NCI-H1092 treated with DMSO at 0.1 percent for 48 hours (cell line): ENCODE measurements at places on chromosomes 2 and 18.

DNA sequence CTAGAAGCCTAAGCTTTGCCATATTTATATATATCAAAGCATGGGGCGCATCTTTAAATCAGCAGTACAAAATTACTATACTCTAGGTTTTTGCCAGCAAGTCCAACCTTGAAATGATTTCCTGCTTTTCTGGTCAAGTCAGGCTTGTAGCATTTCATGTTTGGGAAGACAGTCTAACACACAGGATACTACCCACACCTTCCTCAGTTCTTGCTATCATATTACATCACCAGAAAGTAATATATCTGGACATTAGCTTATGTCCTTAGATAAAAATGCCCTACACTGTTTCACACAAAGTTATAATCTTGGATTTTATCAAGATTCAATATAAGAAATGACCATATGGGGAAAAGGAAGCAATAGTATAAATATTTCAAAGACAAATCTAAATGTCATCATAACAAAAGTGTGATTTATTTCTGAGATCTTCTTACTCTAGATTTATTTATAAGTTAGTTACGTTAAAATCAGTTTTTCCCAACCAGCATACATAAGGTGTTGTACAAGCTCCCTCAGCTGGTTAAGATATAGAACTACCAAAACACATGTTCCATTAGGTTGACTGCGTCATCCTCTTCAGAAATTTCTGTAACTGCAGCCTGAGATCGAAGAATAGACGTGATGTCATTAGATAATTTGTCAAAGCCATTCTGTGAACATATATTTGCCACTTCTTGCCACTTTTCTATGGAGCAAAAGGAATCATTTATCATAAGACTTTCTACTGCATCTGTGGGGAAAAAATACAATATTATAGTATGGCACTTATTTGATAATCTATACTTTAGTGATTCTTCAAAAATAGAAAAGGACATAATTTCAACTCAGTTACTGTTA, 56.6 kb downstream of the CLHC1 start:
- peak; percentile 30 for DNase-seq

DNA sequence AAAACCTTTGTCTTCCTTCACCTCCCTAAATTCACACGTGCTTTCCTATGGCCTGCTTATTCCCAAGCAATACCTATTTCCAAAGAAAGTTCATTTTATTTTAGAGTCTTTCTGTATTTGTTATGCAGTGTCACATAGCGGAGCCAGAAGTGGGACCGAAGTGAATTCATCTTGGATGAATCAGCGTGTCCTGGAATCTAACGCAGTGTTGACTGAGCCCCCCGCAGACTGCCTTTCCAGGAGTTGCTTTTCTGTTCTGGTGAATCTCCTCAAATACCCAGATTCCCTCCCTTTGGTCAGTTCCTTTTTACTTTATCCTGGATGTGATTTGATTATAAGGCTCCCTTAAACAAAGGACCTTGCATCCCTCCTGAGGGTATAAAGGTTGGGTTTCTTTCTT, 10.8 kb downstream of the ALPP start:
- DNase-seq, result no peak

DNA sequence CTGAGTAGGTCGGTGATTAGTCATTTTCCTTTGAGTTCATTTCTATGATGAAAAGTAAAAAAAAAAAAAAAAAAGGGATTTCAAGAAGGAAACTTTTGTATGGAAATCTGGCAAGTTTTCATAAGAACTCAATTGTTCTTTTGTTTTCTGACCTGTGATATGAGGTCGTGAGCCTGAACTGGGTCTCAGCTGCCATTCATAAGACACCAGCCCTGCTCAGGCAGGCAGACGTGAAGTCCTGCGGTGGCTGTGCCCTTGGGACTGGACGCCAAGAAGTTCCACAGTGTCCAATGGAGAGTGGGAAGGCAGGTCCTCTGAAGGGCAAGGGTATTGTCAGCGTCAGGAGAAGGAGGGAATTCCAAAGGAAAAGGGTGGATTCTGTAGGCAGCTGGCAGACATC, 183.9 kb downstream of the NCK2 start:
- DNase-seq, result no peak

DNA sequence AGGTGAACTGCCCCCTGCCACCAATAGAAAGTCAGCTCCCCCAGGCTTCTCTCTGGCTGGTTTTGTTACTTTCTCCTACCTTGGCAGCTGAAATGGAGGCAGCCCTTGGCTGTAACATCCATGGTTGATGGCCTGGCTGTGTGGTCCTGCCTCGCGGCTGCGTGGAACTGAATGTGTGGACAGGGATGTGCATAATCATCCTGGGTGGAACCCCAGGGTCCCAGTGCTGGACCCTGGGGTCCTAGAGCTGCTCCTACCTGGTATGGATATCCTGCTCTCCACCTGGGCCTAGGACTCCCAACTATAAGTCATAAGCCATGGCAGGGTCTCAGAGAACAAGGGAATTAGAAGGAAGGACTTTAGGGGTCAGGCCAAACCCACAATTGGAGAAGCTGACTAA, 93.5 kb downstream of the CAPN13 start:
- DNase-seq, result no peak

GRCh38 chr2:66171530-66171929, 263.4 kb upstream of the MEIS1 start:
- no peak for DNase-seq

GRCh38 chr2:33488178-33488690, 11.8 kb downstream of the RASGRP3 start:
- no peak for DNase-seq

DNA sequence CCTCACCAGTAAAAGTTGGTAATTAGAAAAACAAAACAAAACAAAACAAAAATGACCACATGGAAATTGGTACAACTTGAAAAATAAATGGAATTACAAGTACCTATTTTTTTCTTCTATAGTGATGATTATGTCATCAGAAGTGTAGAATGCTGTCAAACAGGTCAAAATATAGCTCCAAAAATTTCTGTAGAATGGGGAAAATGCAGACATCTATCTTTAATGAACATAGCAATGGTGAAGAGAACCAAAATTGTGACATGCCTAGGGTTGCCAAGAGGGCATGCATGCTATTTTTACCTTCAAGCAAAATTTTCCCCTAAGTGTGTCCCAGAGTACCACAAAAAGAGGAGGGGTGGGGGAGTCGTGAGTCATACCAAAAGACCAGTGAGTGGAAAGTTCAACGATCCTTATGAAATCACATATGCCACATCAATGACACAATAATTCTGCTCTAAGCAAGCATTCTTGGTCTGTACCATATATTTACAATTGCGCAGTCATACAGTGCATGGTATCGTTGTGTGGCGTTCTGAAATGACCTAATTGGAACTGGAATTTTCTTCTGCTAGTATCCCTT, 1436.4 kb downstream of the SUCLG1 start:
- DNase-seq, result no peak

DNA sequence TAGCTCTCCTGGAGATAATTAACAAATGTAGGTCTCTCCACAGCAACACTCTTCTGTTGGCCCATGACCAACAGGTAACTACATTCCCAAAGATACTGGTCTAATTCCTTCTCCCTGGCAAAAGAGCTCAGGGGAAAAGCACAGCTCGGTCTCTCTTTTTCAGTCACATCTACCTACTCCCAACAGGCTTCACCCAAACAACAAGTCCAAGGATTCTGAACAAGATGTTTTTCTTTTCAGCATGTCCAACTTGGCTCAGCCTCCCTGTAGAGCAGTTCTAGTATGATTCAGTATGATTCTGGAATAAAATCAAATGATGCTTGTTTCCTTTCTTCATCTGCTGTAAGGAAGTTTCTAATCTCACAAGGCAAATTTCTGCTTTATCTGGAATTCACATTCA, 1704.8 kb upstream of the PIK3C3 start:
- DNase-seq, result no peak

- DNase-seq, result no peak
Observed at GRCh38 chr18:725646-726045, 13.2 kb upstream of the ENOSF1 start.

DNA sequence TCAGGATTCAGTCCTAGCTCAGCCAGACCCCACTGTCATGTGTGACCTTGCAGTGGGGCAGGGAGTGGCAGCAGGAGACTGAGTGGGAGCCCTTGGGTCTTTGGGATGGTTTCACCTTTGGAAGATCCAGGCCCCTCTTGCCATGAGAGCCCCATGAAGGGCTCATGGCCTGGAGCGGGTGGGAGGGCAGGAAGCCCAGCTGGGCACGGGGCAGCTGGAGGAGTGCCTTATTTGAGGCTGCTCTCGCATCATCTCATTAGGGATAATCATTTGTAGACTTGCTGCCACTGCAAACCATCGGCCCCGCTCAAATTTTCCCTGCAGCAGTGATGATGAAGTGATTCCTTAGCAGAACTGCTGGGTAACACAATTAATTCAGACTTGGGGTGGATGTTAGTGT, 73.9 kb downstream of the TGOLN2 start:
- no peak for DNase-seq

DNA sequence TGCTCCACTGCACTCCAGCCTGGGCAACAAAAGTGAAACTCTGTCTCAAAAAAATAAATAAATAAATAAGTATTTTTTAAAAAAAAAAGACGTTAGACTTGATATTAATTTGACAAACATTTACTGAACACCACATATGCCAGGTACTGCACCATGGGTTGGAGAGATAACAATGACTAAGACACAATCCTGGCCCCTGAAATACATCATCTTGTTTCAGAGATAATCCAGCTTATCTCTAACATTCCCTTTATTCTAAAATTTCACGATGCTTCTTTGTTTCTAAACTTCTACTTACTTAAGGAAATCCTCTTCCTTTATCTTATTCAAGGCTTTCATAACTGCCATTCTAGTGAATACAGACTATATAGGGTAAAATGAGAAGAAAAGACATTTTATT, 55.0 kb upstream of the PEX13 start:
- no peak for DNase-seq

- no peak for DNase-seq
Observed at GRCh38 chr2:70705160-70705850, 62.7 kb downstream of the ADD2 start.

- no peak for DNase-seq
Observed at GRCh38 chr2:234672498-234673150, 175.7 kb upstream of the ARL4C start.

DNA sequence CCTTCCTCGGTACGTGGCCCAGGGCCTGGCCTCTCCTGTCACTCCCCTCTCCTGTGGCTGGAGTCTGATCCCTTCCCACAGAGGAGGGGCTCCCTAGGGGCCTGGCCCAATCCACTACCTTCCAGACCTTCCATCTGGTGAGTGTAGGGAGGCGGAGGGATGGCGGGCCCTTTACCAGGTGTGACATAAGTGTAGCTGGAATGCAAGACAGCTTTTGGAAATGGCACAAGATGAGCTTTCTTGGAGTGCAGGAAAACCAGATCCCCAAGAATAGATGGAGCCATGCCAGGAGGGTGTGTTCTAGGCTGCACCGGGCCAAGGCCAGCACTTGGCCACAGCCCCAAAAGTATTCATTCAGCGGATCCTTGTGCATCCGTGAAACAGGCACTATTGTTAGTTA, 30.1 kb downstream of the IGFBP5 start:
- no peak for DNase-seq

GRCh38 chr2:1622521-1623200, 121.7 kb downstream of the PXDN start:
- DNase-seq, result no peak

- DNase-seq, result no peak
Observed at GRCh38 chr18:51936115-51936514, 403.9 kb upstream of the DCC start.

DNA sequence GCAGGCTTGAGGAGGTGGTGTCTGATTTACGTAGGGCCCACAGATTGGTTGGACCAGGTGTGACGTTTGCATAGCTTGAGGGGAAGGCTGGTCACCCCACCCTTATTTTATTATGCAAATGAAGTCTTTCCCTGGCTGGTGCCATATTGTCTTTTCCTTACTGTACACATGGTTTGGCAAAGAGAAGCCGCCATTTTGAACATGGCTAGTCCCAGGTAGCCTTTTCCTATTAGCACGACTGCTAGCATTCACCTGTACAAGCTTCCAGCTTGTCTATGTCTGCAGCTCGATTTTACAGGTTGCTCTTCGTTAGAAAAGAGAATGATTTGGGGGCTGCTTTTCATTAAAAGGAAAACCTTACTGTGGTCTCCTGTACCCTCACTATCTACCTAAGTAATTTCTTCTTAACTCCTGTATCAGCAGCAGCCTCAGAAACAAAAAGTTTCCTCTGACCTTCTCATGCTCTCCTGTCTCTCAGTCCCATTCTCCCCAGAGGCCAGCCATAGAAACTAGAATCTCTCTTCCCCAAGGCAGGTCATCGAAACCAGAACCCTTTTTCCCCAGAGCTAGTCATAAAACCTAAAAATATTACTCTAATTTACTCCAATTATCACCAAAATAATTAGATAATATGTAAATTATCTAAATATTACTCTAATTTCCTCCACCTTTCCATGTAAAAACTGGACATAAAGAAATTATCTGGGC, 151.8 kb downstream of the B3GNT2 start:
- DNase-seq, result no peak

- DNase-seq, result no peak
Observed at GRCh38 chr2:199434555-199434954, 23.2 kb downstream of the SATB2 start.

GRCh38 chr2:64626963-64627760, 26.6 kb downstream of the SERTAD2 start:
- peak; percentile 73 for DNase-seq

DNA sequence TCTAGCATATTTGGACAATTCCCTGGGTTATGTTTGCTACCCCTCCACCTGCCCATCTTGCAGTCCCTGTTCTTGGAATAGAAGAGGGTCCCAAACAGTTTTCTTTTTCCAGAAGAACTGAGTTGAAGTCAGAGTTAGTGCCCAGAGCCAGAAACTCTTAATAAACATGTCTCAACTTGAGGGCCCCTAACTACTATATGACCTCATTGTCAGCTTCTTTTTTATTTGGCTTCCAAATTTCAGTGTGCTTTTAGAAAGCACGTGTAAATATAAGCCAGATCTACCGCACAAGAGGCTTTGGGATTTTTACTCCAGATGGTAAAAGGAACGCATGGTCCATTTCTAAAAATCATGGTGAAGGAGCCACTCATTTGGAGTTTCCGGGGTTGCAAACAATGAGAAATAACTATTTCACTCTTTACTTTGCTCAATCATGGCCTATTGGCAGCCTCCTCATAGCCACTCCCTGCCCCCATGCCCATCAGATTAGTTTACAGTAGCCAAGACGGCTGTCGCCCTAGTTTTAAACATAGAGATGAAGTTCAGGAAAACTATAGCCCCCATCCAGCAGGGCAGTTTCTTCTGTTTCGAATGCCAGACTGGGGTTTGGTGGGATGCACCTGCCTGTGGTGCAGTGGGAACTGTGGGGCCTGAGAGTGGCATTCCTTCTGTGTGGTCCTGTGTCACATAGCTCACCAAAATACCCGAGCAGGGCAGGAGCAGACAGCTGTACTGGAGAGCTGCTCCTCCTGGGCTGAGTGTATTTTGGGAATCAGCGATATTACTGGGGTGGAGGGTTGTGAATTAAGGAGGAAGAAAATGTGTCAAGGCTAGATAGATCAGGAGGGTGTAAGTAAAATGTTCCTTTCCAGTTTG, 1.7 kb downstream of the MAPRE3 start:
- DNase-seq, result no peak

GRCh38 chr18:41128545-41128944, 826.5 kb upstream of the PIK3C3 start:
- no peak for DNase-seq
